Activated T-cell treated with anti-CD3 and anti-CD28 coated beads, Interleukin-2, amount 50 U/mL, for 24 hours (primary cell): ENCODE measurements at places on chromosomes 3 and 15.

GRCh38 chr3:129622933-129623332 lies 16.5 kb upstream of the PLXND1 start:
- DNase-seq: no peak

DNA sequence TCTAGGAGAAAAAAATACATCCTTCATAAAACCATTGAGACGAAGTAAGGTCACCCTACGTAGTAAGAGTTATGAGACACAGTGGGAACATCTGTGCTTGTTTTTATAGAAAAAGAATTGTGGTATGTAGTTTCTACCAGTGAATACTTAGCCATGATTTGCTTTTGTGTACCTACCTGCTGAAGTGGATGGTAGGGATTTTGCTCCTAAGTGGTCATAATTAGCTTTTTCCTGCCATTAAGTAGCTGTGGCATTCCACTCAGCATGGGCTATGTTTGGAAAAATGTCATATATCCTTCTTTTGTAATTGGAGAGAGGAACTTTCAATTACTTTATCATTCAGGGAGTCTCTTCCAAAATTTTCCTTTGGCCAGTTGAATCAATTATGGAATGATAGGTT lies 63.7 kb downstream of the CHD2 start:
- no peak for DNase-seq

- DNase-seq: no peak
These were observed 8.0 kb downstream of the GCSAM start for GRCh38 chr3:112124907-112125607.

GRCh38 chr15:92886815-92887214 lies 13.3 kb upstream of the CHD2 start:
- no peak for DNase-seq

- DNase-seq: no peak
These were observed 564.5 kb upstream of the ZNF717 start for GRCh38 chr3:76349715-76350480.

- no peak for DNase-seq
These were observed 77.5 kb upstream of the PRR23C start for GRCh38 chr3:139122221-139122581.

DNA sequence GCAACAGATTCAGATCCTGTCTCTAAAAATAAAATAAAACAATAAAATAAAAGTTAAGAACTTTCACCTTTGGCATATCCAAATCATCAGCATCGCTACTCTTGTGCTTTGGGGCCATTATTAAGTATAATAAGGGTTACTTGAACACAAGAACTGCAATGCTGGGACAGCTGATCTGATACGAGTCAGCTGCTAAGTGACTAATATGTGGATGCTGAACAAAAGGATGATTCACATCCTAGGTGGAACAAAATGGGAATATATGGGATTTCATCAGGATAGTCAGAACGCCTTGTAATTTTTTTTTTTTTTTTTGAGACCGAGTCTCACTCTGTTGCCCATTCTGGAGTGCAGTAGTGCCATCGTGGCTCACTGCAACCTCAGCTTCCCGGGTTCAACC lies 29.7 kb downstream of the BUB1B start:
- no peak for DNase-seq

GRCh38 chr3:156888176-156888575 lies 62.0 kb downstream of the LEKR1 start:
- DNase-seq: no peak

DNA sequence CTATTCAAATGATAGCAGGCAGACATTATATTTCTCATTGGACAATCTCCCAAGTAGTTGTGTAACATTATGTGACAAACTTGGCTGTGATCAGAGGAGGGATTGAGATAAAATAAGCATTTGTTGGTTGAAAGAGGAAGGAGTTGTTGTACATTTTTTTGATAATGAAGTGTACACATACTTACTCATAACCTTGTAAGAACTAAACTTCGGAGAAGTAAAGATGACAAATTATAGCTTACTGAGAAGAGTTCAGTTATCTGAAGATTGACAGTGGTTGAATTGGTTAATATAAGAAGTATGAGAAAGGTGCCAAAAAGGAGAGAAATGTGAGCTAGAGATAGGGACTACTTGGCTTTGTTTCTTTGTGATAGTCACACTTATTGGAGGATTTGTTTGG lies 32.6 kb downstream of the STT3B start:
- no peak for DNase-seq

GRCh38 chr3:114455432-114455831 lies 161.6 kb downstream of the TIGIT start:
- DNase-seq: no peak

DNA sequence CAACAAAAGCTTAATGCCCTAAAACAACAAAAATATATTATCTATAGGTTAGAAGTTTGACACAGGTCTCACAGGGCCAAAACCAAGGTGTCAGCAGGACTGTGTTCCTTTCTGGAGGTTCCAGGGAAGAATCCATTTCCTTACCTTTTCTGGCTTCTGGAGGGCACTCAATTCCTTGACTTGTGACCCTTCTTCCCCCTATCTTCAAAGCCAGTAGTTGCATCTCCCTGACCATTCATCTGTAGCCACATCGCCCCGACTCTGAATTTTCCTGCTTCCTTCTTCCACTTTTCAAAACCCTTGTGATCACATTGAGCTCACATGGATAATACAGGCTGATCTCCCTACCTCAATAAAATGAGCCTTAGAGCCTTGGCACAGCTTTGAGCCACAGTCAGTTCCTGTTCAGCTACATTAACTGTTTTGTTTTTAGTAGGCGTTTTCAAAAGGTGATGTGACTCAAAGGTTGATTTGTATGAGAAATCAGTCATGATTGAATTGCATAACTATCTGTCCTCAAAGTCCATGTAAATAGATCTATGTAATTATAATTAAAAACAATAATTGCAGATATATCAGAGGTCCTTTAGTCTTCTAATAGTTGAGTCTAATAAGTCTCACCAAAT lies 12.4 kb downstream of the PFN2 start:
- DNase-seq: no peak

GRCh38 chr3:112297714-112298113 lies 3.7 kb upstream of the SLC9C1 start:
- DNase-seq: no peak

- DNase-seq: no peak
These were observed 4.0 kb upstream of the DENND6A start for GRCh38 chr3:57696801-57697321.

- DNase-seq: no peak
These were observed 108.4 kb downstream of the OXNAD1 start for GRCh38 chr3:16373341-16373946.

DNA sequence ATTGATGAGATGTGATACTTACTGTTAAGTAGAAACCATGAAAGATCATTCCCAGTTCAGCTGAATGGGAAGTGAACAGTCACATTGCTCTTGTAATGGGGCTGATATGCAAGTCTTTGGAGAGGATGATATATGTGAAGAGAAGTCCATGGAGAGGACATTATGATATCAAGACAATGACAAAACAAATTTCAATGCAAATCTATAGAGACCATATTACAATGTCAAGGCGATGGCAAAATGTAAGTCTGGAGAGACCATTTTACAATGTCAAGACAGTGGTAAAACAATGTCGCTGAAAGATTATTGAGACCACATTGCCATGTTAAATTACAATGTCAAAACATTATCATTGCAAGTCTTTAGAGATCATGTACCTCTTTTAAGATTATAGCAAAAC lies 277.1 kb upstream of the MEIS2 start:
- no peak for DNase-seq

GRCh38 chr15:77609558-77609957 lies 23.2 kb downstream of the LINGO1 start:
- no peak for DNase-seq

DNA sequence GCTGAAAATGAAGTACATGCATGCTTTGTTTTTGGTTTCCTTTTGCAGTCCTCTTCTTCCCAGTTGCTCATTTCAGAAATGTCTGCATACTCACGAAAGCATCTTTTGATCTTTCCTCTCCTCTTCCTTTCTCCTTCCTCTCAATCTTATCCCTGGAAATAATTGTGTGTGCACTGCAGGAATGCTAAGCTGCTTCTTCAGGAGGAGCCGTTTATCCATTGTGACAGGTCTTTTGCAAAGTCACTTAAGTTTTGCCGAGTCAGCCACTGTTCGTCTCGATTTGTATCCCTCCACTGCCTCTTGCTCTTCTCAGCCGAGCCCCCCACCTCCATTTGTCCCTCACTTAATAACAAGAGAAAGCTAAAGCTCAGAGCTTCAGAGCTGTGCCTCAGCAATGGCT lies 597.6 kb downstream of the AGBL1 start:
- DNase-seq: no peak

DNA sequence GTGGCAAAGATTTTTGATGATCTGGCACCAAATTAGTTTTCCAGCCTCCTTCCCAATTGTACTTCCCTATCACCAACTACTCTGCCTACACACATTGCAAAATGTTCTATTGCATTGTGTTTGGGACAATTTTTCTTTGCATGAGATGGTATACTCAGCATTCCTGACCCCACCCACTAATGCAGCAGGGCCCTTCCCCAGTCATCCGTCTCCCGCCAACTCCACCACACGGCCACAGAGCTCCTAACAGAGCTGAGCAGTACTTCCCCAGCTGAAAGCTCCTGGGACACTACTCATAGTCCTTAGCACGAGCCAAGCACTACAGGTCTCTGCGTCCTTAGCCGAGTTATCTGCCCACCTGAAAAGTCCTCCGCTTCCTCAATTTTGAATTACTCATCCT lies 34.2 kb downstream of the TXNRD3 start:
- DNase-seq: no peak
